H7 (cell line): ENCODE measurements at places on chromosomes 3 and 15. TPM values are rescaled to one million over a fixed set of nuclear protein-coding genes. Genes with fewer than 3 reads are reported as not detected.
A peak's percentile ranks its signal among the peaks of the same experiment; 100 is the strongest.

DNA sequence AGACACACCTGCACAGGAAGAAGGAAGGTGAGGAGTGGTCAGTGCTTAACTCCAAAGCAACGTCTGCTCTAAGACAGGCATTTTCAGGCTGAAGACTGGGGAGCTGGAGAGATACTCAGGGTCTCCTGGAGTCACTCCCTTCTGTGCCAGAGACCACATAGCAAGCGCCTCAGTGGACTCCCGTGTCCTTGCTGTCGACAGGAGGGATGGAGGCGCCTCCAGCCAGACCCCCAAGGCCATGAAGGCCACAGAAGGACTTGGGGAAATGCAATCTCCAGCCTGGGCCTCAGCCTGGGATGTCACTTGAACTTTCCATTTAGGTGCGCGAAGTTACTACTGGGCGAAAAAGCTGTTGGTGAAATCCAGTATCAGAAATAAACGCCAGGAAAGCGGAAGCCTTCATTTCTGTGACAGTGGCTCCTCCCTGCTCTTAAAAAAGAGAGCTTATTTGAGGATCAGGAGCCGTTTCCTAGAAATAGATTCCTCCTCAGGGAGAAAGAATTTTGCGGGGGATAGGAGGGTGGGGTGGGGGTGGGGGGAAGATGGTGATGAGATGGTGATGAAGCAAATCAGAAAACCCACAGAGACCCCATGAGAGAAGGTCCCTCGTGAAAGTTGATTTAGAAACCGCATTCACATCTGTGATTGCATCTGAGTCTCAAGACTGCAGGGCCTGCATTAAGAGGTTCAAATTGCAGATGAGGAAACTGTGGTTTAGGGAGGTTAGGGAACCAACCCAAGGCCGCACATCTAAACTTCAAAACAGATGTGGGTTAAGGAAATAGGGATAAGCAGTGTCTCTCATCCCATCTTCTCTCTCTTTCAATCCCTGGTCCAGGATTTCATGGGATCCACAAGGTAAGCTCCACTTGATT is 78.8 kb downstream of the ATP2B2 start:
- DNase-seq: no peak

GRCh38 chr3:84066915-84067314 is 891.9 kb upstream of the CADM2 start:
- DNase-seq: no peak

DNA sequence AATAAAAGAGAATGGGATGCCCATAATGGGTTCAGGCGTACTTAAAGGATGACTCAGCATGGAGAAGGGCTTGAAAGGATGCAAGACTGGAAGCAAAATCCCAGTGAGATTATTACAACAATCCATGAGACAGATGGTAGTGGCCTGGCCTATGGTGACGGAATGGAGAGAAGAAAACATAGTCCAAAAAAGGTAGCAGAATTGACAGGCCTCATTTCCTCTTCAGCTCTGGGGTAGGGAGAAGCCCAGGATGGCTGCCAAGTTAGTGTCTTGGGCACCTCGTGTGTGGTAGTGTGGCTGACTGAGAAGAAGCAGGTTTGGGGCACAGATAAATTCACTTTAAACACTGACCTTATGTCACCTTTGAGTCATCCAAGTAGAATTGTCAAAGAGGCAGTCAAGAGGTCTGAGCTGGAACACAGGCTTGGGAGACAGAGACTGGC is 18.1 kb downstream of the MB21D2 start:
- no peak for DNase-seq

PPARG gene
- 0.62 and 1.6 TPM in 2 replicates for total RNA-seq

SI gene
- total RNA-seq: not detected in 2 replicates

- no peak for DNase-seq
Measured at GRCh38 chr15:95857124-95857757, 473.3 kb upstream of the NR2F2 start.

ULK4 gene
- total RNA-seq: 6.6 and 12.8 TPM in 2 replicates

MESP2 gene
- total RNA-seq: 2.0 TPM in 2 replicates

DNA sequence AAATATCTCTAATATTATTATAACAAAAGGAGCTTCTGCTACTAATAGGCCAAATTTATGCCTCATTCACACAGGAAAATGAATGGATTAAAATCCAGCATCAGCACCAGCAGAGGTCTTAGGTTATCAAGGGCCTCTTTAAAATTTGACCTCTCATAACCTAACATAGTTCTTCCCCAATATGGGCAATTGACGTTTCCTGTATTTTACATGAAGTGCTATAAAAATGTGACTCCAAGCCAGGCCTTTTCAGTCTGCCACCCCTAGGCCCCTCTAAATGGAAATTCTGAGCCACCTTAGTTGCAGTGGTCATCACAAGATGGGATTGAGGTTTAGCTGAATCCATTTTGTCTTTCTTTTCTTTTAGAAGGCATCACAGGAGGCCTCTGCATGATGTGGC is 70.1 kb downstream of the CASR start:
- DNase-seq: no peak

- no peak for DNase-seq
Measured at GRCh38 chr3:63705092-63705645, 52.7 kb downstream of the SNTN start.

GRCh38 chr3:33865133-33865532 is 66.7 kb downstream of the PDCD6IP start:
- no peak for DNase-seq

EPHA3 gene
- total RNA-seq: 0.31 and 0.33 TPM in 2 replicates

DNA sequence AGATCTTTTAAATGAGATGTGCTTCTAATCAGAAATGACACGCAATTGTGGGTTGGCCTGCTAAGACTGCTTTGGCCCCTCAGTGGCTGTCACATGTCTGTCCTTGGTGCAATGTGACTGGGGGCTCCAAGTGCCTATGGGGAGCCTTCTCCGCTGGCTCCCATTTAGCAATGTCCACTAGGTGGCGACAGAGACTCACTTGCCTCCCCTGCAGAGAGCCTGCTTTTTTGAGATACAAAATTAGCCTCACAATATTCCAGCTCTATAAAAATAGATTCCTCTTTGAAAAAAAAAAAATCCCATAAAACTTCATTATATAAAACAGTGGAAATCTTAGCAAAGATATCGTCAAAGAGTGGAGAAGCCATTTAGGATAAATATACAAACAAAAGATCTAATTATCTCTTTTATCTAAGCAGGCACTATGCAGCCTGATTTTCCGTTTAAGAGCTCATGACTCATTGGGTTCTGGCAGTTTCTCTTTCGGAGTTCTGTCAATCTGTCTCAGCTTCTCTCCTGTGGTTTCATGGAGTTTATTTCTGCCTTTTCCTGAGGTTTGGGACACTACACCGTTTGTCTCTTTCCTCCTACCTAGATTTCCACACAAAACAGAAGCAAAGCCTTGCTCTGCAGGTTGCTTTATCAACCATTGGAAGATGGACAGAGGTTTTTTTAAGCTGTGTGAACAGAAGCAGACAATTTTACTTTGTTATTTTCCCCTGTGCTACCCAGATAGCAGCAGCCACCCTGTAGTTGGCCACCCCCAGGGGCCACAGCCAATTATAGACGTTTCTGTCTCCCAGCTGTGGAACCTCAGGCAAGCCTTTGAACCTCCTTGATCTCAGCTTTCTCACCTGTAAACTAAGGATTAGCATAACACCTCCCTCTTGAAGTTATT is 68.4 kb upstream of the TNFAIP8L3 start:
- peak; percentile 87 for DNase-seq

DNA sequence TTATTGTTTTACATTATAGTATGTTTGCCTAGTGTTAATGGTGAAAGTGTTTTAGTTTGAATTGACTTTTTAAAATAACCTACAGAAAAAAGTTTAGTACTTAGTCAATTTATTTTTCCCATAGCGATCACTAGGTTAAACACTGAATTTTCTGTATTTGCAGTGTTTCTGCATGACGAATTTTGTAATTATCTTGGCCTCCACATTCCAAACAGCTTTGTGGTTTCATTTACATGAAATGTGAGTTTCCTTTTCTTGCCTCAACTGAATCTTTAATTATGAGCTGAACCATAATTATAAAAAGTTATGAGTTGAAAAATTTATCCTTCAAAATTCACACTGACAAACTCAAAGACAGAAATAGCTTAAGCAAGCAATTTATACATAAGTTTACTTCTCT is 235.5 kb downstream of the CTNNB1 start:
- no peak for DNase-seq

GRCh38 chr15:71128939-71129562 is 13.8 kb downstream of the THSD4 start:
- no peak for DNase-seq

GRCh38 chr3:168653255-168653654 is 557.5 kb upstream of the GOLIM4 start:
- no peak for DNase-seq

DNA sequence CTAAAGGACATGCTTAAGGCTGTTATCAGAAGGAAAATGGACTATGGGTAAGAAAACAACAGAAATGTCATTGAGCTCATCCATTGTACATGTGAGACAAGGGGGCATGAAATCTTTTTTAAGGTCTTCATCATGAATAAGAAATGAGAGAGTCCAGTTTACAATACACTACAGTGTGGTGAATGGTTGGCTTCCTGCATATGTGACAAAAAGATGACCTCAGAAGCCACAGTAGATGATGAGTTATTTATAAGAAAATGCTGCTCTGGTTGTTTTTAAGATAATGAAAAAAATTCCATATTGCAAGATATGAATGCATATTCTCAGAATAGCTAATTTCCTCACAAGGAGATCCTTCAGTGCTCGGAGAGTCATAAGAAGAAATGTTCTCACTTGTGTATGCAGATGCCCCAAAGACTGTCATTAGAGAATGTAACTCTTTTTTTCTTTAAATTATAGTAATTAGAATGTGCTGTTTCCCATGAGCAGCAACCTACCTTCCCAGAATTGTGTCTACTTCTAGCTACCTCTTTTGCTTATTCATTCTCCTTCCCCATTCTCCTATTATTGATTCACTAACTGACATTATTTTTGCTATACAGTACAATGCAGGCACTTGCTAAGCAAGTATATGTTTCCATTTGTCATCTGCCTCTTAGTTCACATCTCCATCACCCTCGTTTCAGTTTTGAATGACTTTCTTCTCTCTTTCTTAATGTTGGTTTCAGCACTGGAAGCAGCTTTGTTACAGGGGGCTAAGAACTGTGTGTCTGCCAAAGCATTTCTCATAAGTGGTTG is 152.0 kb upstream of the PEX5L start:
- no peak for DNase-seq

DNA sequence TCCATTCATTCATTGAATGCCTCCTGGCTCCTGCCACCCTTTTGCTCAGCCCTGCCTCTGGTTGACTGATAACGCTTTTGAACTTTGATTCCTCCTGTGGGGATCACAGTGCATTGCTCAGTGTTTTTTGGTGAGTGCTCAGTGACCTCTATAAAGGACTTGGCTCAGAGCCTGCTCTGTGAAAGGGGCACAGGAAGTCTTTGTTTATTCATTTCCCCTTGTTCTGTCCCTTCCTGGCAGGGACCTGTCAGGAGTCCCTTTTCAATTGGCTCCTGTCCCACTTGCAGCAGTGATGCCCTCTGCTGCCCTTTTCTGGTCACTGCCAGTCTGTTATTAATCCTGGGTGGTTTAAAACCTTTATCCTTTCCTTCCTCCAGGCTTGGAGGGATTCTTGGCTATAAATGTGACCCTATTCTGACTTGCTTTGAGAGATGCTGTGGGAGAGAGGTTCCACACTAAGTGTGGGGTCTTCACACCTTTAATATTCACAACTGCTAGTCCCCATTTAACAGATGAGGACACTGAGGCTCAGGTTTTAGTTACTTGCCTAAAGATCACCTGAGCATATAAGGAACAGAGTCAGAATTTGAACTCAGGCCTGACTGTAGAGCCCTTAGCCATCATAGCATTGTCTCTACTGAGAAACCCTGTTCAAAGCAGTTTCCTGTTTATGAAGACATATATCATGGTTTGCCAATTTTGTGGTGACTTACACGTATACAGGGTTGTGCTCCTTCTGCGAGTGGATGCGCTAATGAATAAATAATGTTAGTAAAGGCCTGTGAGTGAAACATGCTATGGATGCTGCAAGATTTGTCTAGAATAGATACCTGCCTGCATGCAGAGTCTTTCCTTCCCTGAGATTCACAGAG is 23.2 kb upstream of the TATDN2 start:
- DNase-seq: peak; percentile 80

- no peak for DNase-seq
Measured at GRCh38 chr15:60945196-60945595, 283.9 kb downstream of the RORA start.

ARPP21 gene
- not detected in 2 replicates for total RNA-seq

DNA sequence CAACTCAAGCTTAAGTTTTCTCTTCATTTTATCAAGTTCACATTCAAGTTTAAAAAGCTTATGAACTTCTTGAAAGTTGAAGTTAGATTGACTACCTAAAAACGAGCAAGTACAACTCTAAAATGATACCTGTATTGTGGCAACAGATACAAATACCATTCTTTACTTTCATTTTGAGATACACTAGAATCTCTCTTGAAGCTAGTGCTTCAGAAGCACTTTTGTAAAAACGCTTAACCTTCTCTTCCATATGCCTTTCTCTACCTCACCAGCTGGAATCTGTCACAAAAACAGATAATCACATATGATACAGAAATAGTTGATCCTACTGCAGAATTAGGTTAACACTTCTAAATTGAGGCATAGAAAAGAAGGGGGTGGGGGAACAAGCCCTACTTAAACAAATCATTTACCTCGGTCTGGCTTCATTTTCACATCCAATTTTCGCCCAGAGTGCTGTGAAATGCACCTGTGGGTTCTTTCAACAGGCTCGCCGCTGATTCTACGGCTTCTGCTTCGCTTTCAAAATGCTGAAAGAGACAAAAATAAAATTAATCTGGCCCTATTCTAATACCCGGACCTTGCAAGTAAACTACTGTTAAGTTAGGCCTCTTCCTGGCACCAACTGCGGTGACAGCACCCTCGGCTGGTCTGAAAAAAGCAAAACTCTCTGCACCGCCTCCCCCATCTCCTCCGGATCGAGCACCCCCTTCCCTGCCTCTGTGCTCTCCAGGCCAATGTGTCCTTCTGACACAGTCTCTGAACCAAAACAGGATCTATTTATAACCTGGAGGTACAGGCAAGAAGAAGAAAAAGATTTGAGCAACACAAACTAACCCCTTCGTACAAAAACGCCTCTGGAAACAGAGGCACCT is 1.4 kb downstream of the ATOSA start:
- DNase-seq: peak; percentile 65

- DNase-seq: peak; percentile 48
Measured at GRCh38 chr3:171163101-171164066, 136.9 kb upstream of the SLC2A2 start.

DNA sequence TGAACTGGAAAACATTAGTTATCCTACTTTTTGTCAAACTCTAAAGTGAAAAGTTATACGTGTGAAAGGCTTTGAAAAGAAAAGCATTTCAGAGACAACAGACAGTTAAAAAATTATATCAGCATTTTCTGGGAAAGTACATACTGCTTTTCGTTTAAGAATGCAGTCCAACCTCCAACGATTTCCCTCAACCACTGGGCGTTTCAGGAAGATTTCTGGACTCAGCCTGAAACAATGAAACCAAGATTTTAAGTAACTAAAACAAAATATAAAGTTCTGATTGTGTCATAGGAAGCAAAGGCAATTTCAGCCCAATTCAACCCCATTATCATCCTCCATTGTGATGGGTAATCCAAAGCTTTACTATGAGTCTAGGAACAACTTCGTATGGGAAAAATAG is 110.7 kb downstream of the PLD1 start:
- no peak for DNase-seq

SNTN gene
- total RNA-seq: not detected in 2 replicates

HAPLN3 gene
- 8.1 and 11.5 TPM in 2 replicates for total RNA-seq
